ENCODE measurements at places on chromosomes 4 and X.

- no peak for DNase-seq
Observed at GRCh38 chr4:8540991-8541390, 39.2 kb upstream of the GPR78 start.

DNA sequence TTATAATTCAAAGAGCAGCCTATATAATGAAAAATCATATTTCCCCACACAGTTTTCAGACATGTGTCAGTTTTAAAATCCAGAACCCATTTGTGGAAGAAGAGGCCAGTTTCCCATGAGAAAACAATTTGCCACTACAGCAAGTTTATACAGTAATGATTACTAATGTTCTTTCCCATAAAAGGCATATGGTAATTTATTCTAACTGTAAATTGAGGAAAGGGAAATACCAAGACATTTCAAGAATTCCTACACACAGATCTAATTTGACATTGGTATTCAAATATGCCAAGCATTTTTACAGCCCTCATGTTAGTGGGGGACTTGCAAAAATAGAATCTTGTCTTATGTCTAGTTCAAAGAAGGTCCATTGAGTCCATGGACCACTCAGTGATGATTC lies 1368.6 kb downstream of the FSTL5 start:
- no peak for DNase-seq

- peak; percentile 21 for DNase-seq
Observed at GRCh38 chrX:16832301-16832700, 37.9 kb downstream of the RBBP7 start.

DNA sequence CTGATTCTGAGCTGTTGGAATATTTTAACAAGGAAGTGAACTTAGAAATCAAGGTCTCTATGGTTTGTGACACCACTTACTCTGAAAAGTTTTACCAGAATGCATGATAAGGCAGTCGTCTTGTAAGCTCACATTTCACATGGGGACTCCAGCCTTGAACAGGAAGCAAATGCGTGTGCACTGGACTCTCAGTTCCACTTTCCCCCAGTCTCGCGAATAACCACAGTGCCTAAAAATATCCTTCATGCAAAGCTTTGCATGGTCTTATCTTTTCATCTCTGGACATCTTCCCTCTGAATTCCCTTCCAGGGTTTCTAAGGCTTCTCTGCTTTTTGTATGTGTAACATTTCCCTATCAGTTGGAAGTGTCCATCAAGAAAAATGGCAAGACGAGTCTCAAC lies 581.8 kb downstream of the NLGN4X start:
- no peak for DNase-seq

GRCh38 chr4:30789219-30789671 lies 69.1 kb downstream of the PCDH7 start:
- DNase-seq = no peak

DNA sequence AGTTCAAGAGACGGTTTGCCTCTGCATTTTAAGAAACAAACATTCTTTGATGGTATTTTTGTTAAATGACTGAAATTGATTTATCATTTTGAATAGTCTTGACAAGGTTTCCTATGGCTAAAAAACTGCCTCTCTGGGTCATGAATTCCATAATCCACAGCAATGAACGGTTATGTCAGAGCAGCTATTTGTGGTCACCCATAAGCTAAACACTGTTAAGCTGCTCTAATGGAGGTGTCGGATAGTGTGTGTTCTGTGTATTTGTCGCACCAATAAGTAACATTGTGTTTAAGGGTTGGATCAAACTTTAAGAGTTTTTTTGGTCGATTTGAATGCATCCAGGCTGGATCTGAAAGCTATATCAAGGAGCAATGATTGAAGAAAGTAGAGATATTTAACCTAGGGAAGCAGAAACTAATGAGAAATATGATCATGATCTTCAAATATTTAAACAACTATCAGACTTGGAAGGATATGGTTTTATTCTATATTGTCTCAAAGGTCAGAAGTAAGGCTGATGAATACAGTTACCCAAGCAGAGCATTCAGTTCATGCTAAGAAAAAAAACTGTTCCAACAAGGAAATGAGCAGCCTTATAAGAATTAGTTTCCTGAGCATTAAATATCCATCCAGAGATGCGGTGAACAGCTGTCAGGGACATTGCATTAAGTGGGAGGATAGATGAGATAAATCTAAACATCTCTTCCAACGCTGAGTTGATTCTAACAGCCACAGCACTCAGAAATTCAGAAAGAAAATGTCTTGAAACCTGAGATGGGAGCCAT lies 232.3 kb upstream of the RPS6KA3 start:
- no peak for DNase-seq

DNA sequence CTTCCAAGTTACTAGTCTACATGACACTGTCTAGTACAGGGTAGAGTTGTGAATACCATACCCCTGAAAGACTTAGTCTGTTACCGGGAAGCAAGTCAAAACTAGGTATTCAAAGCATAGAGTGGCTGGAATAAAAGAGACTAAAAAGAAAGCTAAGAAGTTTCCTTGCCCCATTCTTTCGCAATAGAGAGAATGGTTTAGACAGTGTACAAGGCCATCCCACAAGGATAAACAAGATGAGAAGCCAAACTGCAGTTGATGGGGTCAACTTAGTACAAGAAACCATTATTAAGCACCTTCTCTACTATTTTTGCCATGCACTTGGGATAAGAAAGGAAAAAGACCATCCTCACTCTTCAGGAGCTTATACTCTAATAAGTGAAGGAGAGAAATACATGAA lies 30.3 kb downstream of the AMMECR1 start:
- DNase-seq = peak; percentile 77

DNA sequence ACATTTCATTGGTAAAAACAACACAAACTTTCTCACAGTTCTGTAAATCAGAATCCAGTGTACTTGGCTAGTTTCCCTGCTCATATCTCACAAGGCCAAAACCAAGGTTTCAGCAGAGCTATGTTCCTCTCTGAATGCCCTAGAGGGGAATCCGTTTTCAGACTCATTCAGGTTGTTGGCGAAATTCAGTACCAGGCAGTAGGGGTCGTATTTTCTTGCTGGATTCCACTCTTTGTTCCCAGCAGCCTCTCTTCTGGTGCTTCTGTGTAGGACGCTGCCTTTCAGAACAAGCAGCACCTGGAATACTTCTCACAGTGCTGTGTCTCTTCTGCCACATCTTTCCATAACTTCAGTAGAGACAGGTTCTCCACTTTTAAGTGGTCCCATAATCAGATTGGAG lies 351.9 kb downstream of the PCDH18 start:
- peak; percentile 7 for DNase-seq

GRCh38 chr4:52265781-52266525 lies 214.8 kb downstream of the SPATA18 start:
- no peak for DNase-seq

DNA sequence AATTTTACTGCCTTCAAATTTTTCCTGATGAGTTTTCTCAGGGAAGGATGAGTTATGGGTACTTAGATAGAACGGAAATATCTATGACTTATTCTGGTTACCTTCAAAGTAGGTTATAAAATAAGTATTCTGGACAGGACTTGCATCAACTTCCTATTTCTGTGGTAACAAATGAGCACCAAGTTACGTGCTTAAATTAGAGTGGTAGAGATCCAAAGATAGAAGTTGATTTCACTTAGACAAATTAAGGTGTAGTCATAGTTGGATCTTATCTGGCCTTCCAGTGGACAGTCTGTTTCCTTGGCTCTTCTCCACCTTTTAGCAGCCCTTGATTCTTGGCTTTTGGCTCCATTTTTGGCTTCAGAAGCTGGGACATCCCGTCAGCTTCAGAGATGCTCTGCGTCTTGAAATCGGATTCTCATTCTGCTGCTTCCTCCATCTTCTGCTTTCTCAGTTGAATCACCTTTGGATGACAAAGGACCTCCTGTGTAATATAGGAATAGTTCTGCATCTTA lies 109.9 kb downstream of the ZNF518B start:
- no peak for DNase-seq

- DNase-seq = peak; percentile 7
Observed at GRCh38 chr4:152166567-152166966, 369.3 kb downstream of the FBXW7 start.

DNA sequence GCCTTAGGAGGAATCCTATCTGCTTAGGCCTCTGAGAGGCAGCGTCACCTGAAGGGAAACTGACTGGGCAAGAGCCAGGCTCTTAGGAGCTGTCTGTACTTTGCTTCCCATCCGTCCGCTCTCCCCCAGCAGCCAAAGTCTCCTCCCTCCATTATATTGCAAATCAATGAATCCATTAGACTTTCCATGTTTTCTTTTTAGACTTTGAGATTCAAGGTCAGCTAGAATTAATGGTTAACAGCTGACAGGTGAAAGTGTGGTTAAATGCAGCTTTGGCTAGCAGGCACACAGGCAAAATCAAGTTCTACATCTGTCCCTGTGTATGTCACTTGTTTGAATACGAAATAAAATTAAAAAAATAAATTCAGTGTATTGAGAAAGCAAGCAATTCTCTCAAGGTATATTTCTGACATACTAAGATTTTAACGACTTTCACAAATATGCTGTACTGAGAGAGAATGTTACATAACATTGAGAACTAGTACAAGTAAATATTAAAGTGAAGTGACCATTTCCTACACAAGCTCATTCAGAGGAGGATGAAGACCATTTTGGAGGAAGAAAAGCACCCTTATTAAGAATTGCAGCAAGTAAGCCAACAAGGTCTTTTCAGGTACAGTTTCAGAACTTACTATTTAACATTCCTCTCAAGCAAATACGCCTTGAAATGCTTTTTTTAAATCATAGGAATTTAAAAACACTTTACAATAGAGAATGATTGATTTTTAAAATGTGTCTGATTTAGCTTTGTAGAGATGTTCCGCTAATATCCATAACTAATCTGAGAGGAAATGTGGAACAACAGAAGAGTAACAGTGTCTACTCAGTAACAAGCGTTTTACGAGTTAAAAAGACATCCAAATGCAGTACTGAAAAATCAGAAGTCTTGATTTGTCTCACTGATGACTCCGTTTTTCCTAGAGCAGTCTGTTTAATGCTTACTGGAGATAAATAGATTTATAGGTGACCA lies at the start of gene F11:
F11 (plus strand) TSS at position 507 of the 970 bp plus-strand sequence. CDS start 948 bp downstream, outside the sequence.
- DNase-seq = no peak

GRCh38 chrX:134552351-134552750 lies 92.4 kb downstream of the HPRT1 start:
- no peak for DNase-seq

DNA sequence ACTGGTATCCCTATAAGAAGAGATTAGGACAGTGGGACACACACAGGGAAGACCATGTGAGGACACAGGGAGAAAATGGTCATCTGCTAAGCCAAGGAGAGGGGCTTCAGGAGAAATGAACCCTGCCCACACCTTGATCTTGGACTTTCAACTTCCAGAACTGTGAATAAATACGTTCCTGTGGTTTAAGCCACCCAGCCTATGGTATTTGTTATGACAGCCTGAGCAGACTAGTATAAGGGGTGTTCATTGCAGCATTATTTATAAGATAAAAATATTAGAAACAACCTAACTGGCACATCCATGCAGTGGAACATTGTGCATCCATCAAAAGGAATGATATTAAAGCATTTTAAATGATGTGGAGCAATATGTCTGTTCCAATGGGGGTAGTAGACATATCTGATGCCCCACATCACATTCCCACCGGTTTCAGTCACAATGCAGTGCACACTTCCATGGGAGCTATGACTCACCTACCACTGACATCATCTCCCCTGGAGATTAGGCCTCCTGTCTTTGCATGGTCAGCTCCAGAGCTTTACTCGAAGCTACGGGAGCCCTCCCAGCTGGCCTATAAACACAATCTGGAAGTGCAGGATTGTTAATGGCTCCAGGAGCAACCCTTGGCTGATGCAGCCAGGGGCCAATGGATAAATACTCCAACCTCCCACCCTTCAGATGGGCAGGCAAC lies 38.9 kb upstream of the MAMLD1 start:
- DNase-seq = peak; percentile 87

GRCh38 chr4:170014359-170015011 lies 11.7 kb downstream of the MFAP3L start:
- peak; percentile 97 for DNase-seq

GRCh38 chrX:155406429-155406828 lies 24.5 kb downstream of the F8A2 start:
- DNase-seq = no peak

- peak; percentile 7 for DNase-seq
Observed at GRCh38 chrX:77446908-77447652, at the start of gene FGF16. Gene FGF16, plus strand, starts transcription at chrX:77447389. Its CDS starts 286 bp downstream, at chrX:77447675.

- DNase-seq = peak; percentile 12
Observed at GRCh38 chr4:69896530-69897116, 34.2 kb upstream of the CSN1S1 start.

GRCh38 chrX:76253432-76253831 lies 80.6 kb downstream of the PBDC1 start:
- peak; percentile 47 for DNase-seq

DNA sequence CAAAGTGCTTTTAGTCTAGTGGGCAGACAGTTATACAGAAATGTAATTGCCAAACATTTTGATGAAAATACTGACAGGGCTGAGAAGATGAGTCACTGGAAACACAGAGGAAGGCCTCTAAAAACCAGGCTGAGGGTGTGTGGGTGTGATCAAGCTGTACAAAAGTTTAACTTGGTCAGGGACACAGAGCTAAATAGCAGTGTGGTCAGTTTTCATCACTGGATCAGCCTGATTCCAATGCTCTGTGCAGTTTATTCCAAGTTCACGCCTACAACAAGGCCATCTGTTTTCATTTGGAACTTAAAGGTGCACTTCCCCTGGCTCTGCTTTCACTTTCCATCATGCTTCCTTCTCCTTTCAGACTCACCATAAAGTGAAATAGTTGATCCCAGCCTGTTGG lies 10.6 kb downstream of the CENPVL3 start:
- DNase-seq = peak; percentile 43

DNA sequence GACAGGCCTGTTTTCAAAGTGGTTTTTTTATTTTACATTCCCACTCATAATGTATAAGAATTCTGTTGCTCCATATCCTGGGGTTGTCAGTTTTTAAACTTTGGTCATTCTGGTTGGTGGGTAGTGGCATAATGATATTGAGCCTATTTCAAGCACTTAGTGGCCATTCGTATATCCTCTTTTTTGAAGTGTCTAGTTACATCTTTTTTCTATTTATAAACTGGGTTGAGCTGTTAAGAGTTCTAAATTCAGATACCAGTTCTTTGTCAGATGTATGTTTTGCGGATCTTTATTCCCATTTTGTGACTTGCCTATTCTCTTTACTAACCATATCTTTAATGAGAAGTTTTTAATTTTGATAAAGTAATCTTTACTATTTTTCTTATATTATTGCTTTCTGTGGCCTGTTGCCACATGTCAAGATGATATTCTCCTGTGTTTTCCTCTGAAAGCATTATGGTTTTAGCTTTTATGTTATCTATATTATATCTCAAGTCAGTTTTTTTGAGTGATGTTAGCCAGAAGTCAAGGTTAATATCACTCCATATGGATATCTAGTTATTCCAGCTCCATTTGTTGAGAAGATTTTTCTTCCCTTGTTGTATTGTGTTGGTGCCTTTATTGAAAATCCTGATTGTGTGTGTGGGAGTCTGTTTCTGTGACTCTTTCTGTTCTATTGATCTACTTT lies 110.9 kb downstream of the FHIP1A start:
- DNase-seq = no peak

Data from amniotic epithelial cell (primary cell).